T47D (cell line): ENCODE measurements at places on chromosomes 1 and 21.
A peak's percentile ranks its signal among the peaks of the same experiment; 100 is the strongest.

DNA sequence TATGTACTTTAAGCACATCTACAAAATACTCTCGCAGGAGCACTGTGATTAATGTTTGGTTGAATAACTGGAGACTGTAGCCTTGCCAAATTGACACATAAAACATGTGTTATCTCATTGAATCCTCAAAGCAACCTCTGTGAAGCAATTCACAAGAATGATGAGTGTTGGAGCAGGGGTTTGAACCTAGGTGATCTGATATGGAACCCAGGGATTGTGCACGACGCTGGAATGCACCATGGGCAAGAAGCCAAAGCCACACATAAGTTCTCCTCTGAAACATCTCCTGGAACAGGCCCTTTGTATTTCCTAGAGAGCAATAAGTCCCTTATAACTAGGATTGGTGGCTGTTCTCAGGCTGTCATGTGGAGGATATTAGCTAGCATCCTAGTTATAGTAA lies 124.6 kb upstream of the IVNS1ABP start:
- DNase-seq = no peak

- no peak for DNase-seq
These were observed 79.4 kb downstream of the CAPZB start for GRCh38 chr1:19405761-19406487.

DNA sequence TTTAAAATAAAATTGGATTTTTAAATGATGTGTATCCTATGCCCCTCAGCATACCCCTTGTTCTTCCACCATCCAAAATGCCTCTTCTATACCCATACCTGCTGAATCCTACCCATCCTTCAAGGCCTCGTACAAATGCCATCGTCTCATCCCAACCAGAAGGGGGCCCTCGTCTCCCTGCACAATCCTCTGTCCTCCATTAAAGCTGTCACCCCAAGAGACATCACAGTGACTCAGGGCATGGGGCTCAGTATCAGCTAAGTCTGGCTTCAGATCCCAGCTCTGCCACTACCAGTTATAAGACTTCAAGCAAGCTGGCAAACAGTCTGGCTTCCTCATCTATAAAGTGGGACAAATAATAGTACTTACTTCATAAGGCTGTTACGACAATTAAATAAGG lies 23.8 kb downstream of the IGFN1 start:
- no peak for DNase-seq

DNA sequence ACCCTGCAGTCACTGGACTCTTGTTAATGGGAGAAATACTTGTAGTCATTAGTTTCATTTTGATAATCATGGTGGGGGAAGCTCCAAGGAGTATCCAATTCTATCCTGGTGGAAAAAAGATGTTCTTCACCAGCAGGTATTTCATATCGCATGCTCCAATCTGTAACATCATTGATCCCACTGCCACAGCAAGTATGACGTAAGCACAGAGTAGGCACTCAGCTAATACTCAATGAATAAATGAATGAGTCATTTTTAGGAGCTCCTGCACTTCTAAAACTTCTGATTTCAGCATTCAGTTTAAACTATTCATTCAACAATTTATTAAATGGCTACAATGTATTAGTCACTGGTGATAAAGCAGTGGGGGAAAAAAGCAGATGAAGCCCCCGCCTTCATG lies 30.3 kb downstream of the RXRG start:
- no peak for DNase-seq

DNA sequence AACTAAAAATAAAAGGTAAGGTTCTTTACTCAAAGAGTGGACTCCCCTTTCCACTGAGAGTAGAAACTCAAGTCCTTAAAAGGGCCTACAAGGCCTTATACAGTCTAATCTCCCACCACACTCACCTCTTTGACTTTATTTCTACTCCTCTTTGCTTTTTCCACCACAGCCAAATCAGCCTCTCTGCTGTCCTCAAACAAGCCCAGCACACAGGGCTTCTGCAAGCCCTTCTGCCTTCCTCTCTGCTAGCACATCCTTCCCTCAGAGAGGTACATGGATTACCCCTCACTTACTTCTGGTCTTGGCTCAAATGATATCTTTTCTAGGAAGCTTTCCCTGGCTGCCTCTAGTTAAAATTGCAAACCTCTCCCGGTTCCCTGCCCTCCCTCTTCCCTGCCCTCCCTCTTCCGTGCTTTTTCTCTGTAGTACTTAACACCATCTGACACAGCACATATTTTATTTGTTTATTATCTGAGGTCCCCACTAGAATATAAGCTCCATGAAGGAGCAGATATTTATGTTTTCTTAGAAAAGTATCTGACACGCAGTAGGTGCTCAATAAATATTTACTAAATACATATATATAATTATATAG lies 1.7 kb downstream of the LYST start:
- no peak for DNase-seq

GRCh38 chr1:34874296-34874952 lies 14.9 kb upstream of the SMIM12 start:
- no peak for DNase-seq

DNA sequence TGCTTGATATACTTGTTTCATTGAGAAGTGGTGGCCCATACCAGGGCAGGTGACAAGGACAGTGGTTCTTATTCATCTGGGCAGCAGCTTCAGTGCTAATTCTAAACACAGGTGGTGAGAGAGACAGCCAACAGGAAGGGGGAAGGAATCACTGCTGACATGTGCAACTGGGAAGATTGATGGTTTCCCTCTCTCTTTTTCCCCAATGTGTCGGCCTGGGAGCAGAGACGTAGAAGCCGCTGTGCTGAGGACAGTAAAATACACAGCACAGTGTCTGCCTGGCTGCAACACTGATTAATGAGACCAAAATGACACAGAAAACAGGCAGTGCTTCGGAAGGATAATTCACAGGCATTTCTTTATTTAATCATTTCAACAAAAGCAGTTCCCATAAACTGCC lies 48.8 kb downstream of the WARS2 start:
- no peak for DNase-seq

GRCh38 chr1:6144647-6145395 lies 35.3 kb downstream of the CHD5 start:
- DNase-seq = no peak

GRCh38 chr21:33937931-33938339 lies 22.3 kb upstream of the ATP5PO start:
- no peak for DNase-seq

DNA sequence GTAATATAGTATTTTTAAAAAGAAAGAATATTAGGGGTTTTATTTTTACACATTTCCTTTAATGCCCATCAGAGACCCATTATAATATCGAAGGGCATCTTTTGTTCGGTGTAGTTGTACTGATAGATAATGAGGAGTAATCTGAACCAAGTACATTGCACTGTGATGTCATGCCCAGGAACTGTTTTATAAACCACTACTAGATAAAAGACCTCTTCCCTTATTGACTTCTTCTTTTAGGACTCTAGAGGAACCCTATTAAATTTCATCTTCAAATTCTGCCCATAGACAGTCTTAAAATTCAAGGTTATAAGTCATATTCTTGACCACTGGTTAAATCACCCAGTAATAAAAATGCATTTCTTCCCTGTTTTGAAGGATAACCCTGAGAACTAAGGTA lies 206.5 kb downstream of the NRIP1 start:
- DNase-seq = no peak

DNA sequence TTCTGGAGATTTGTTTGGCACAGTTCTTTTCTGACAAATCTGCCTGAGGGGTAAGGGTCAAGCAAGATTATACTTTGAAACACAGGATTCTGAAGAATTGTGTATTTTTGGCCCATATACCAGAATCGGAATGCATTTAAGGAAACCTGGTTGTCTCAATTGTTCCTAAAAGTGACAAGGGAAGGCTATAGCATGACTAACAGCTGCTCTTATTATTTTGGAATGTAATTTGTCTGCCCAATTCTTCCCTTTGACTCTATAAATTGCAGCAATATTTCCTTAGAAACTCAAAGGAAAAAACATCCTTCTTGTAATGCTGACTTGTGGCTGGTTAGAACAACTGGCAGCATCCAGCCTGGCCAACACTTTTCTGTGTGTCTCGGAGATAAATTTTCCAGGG lies 15.8 kb upstream of the VCAM1 start:
- DNase-seq = no peak

DNA sequence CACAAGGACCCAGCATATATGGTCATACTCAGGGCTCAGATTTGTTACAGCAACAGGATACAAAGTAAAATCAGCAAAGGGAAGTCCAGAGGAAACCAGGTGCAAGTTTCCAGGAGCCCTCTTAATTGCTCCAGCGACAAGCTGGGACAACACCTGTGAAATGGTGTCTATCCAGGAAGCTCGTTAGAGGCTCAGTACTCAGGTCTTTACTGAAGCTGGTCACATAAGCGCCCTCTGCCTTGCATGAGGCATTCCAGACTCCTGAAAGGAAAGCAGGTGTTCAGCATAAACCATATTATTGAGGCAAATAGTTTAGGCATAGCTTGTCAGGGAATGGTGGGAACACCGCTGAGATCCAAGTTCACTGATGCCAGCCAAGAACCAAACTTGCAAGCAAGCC lies 231.0 kb downstream of the SLC35F3 start:
- DNase-seq = no peak

DNA sequence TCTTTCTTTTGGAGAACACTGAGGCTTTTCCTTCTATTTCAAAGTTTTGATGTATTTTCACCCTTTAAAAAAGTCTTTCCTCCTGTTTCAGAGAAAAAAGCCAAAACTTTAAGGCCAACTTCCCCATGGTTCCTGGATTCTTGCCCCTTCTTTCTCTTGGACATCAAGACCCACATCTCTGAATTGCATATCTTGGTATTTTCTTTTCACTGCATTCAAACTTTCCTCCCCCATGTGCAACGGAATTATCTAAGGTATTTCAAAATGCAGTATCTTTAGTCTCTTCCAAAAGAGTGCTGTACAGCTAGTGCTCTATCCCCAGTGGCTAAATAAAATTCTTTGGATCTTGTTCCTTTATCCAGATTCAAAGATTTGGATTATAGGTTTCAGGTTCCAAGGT lies 81.1 kb upstream of the TSPAN2 start:
- no peak for DNase-seq

- no peak for DNase-seq
These were observed 65.1 kb downstream of the DDR2 start for GRCh38 chr1:162697140-162697895.

GRCh38 chr1:24586970-24587820 lies 31.3 kb downstream of the NCMAP start:
- no peak for DNase-seq

GRCh38 chr1:3683992-3684391 lies 31.7 kb downstream of the TP73 start:
- no peak for DNase-seq

DNA sequence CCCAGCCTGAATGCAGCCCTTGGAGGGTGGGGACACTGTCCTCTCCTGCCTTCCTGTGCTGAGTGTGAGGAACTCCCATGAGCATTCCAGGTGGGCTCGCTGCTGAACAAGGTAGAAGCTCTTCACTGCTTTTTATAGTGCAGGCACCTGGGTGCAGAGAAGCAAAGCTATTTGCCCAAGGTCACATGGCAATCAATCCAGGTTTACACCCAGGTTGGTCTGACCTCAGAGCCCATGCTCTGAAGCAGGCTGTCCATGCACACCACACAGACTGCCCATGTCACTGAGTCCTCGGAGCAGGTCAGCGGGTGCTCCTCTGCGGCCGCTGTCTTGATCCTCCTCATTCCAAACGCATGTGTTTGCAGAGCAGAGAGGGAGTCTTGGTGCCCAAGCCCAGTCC lies 323.4 kb upstream of the VAMP3 start:
- no peak for DNase-seq

- peak; percentile 18 for DNase-seq
These were observed 44.6 kb upstream of the TMEM125 start for GRCh38 chr1:43225168-43225567.

DNA sequence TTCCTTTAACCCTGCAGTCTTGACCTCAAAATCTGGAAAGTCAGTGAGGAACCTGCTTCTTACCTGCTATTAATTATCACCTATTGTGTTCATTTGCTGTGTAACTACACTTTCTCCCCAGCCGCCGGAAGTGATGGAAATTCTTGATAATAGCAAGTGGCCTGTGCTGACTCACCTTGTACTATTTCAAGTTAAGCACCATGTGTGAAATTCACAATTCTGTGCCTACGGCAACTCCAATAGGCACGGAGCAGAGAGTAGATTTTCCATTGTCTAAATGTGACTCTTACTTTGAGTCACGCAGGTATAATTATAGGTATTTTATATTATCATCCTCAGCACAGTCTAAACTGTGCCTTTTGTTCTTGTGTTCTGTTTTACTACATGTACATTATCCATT lies 466.8 kb downstream of the KIF26B start:
- DNase-seq = no peak

DNA sequence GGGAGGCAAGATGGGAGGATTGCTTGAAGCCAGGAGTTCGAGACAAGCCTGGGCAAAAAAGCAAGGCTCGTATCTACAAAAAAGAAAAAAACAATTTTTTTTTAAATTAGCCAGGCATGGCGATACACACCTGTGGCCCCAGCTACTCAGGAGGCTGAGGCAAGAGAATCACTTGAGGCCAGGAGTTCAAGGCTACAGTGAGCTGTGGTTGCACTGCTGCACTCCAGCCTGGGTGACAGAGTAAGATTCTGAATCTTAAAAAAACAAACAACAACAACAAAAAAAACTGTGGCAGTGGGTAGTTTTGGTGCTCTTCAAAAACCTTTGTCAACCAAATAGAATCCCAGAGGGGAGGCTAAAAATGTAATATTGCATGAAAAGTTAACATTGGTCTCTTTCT lies 734 bp downstream of the PTPN22 start:
- no peak for DNase-seq

DNA sequence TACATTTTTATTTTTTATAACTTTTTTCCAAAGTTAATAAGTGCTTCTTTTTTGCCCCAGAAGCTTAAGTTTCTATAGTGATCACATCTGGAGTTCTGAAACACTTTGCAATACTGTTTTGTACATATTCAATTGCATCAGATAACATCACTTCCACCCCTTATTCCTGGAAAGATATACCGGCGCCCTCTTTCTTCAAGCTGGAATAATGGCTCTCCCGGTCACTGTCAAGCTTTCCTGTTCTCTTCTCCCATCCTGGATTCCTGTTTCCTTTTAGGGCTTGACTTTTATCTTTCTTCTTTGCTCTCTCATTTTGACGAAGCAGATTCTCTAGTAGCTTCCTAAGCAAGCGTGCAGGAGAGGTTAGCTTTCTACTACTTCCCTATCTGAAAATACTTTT lies 1866.8 kb downstream of the MRPL39 start:
- no peak for DNase-seq

DNA sequence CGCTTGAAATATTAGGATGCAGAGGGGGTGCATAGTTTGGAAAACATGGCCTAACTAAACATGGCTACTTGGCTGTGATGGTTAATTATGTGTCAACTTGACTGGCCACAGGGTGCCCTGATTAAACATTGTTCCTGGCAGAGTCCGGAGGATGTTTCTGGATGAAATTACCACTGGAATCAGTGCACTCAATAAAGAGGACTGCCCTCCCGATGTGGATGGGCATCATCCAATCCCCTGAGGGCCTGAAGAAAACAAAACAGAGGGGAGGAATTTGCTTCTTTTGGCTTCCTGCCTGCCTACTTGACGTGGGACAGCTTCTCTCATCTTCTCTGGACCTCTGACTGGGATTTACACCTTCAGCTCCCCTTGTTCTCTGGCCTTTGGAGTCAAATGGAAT lies 79.1 kb upstream of the KCNE2 start:
- no peak for DNase-seq

- DNase-seq = no peak
These were observed 393.8 kb downstream of the HHAT start for GRCh38 chr1:210722410-210723081.

- no peak for DNase-seq
These were observed 138.0 kb upstream of the DNAH14 start for GRCh38 chr1:224791362-224791941.
